Parietal lobe (tissue), 2 donors: ENCODE measurements at places on chromosomes 1 and 21. TPM values are rescaled to one million over a fixed set of nuclear protein-coding genes. Genes with fewer than 3 reads are reported as not detected.

Gene FAM110D
- 0.31 TPM for total RNA-seq

Gene LAMTOR5
- 30.0 TPM for total RNA-seq

Gene SNRNP40
- total RNA-seq, result 111 TPM

Gene DNASE2B
- not detected for total RNA-seq

Gene INTS7
- total RNA-seq, result 43.5 TPM

Gene PLA2G2A
- not detected for total RNA-seq

Gene PRDM15
- 14.7 TPM for total RNA-seq
